ENCODE measurements at places on chromosomes 2 and 18. TPM values are rescaled to one million over a fixed set of nuclear protein-coding genes. Genes with fewer than 3 reads are reported as not detected.

GRCh38 chr2:24048769-24049484 is 614 bp upstream of the FKBP1B start:
- DNase-seq, result no peak
- peaks cover 21% of the 10 kb centered on the region for H3K4me1 ChIP-seq
- H3K36me3 ChIP-seq, result no peaks in the 10 kb centered on the region
- H3K27me3 ChIP-seq, result no peaks in the 10 kb centered on the region
- no peak overlapping the region for H3K27ac ChIP-seq
- H3K4me3 ChIP-seq, result no peak overlapping the region

DNA sequence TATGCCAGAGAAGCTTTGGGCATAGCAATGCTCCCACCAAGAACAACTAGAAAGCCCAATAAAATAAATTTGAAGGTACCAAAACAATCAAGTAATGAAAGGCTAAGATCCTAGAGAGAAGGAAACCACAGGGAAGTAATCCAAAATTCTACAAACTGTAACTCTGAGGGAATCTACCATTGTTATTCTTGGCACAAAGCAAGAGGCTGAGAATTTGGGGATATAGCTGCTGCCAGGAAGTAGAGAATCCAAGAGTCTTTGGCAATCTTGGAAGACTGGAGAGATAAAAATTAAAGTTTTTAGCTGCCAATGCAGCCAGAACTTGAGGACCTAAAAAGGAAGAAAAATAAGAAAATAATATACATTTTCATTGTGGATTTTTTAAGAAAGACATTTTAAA is 68.5 kb downstream of the PIGN start:
- no peak for DNase-seq
- H3K36me3 ChIP-seq, result peaks cover 8% of the 10 kb centered on the region
- no peaks in the 10 kb centered on the region for H3K27me3 ChIP-seq
- H3K4me3 ChIP-seq, result no peak overlapping the region
- H3K27ac ChIP-seq, result no peak overlapping the region
- peaks cover 15% of the 10 kb centered on the region for H3K4me1 ChIP-seq

DNA sequence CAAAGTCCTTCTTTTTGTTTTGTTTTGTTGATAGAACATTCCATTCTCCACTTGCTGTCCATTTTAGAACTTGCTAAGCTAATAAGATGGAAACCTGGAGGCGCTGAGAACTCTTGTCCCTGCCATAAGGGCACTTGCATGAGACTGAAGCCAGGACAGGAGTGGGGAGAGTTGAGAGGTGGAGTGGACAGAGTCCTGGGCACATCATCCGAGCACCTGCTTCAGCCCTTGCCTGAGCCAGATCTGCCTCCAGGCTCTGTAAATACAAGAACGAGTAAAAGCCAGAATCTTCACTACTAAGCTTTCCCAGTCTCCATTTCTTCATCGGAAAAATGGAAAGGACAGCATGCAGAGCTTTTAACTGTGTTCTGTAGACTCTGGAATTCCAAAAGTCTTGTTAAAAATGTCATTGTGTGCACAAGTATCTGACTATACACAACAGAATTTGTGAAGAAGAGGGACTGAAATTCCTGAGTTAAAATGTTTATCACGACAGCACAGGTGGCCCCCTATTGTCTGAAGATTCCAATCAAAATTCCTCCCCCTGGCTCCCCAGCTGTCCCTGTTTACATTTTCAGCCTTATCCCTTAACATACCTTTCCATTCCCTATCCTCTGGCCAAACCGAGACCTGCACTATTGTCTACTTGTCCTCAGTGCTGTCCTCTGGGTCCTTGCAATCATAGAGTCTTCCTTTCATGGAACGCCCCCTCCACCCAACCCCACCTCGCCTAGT is 498.2 kb upstream of the TNP1 start:
- H3K36me3 ChIP-seq, result no peaks in the 10 kb centered on the region

GRCh38 chr2:168700615-168701245 is 101.7 kb upstream of the NOSTRIN start:
- DNase-seq, result no peak
- H3K4me1 ChIP-seq, result peaks cover 16% of the 10 kb centered on the region
- no peak overlapping the region for H3K27ac ChIP-seq
- peaks cover 8% of the 10 kb centered on the region for H3K36me3 ChIP-seq
- H3K27me3 ChIP-seq, result no peaks in the 10 kb centered on the region

DNA sequence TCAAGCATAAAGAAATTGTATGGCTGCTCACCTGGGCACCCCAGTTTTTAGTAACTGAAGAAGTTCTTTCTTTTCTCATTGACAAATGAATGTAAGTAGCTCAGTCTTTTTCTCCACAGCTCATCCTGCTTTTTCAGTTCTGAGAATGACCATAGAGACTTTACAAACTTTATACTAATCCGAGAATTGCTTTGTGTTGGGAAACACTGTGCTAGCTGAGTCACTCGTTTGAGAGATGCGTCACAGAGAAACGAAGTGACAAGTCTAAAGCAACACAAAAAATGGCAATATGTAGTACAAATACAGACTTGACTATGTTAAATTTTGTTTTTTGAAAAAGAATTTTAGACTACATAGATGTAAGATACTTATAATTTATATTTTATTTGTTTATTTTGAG is 9.0 kb downstream of the LRRTM4 start:
- H3K36me3 ChIP-seq, result no peaks in the 10 kb centered on the region
- no peak for DNase-seq
- no peaks in the 10 kb centered on the region for H3K27me3 ChIP-seq

DNA sequence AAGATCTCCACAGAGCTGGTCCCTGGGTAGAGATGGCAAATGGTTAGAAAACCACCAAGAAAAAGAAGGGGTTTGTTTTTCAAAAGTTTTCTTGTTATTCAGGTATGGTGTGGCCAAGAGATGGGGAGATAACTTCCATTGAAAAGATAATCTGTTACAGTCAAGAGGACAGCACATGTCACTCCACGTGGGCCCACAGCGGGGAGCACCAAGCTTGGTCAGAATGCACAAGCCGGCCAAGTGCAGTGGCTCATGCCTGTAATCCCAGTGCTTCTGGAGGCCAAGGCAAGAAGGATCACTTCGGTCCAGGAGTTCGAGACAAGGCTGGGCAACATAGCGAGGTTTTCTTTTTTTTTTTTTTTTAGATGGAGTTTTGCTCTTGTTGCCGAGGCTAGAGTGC is 6.0 kb upstream of the LCLAT1 start:
- H3K4me3 ChIP-seq, result no peak overlapping the region
- H3K27ac ChIP-seq, result no peak overlapping the region
- no peaks in the 10 kb centered on the region for H3K27me3 ChIP-seq
- no peak for DNase-seq
- H3K36me3 ChIP-seq, result no peaks in the 10 kb centered on the region

PREPL gene
- total RNA-seq, result 56.0 TPM

LOXHD1 gene
- total RNA-seq, result not detected

ALPP gene
- not detected for total RNA-seq

IMPACT gene
- 53.4 TPM for total RNA-seq

MDH1B gene
- 1.5 TPM for total RNA-seq
